ENCODE measurements at places on chromosomes 5 and 9.

DNA sequence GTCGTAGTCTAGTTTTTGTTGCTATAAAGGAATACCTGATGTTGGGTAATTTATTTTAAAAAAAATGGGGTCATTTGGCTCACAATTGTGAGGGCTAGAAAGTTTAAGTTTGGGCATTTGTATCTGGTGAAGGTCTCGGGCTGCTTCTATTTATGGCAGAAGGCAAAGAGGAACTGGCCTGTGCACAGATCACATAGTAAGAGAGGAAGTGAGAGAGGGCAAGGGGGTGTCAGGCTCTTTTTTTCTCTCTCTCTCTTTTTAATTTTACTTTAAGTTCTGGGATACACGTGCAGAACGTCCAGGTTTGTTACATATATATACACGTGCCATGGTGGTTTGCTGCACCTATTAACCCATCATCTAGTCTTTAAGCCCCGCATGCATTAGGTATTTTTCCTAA, 453.3 kb downstream of the DIRAS2 start:
- peak; percentile 76 for DNase-seq

DNA sequence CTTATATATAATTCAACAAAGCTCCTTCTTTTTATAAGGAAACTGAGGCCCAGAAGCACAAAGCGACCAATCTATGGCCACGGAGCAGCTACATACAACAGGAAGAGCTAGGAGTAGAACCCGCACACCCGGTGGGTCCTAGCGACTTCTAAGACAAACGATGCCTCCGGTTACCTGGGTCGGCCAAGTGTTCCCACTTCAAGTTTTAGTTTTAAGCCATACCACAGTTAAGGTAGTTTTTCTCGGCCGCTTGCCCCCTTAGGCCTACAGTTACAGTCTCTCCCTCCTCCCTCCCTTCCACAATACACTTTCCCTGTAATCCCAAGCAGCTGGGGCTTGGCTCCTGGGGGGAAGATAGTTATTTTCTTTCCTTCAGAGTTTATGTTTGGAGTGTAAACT, 533 bp downstream of the SREK1IP1 start:
- DNase-seq = no peak

DNA sequence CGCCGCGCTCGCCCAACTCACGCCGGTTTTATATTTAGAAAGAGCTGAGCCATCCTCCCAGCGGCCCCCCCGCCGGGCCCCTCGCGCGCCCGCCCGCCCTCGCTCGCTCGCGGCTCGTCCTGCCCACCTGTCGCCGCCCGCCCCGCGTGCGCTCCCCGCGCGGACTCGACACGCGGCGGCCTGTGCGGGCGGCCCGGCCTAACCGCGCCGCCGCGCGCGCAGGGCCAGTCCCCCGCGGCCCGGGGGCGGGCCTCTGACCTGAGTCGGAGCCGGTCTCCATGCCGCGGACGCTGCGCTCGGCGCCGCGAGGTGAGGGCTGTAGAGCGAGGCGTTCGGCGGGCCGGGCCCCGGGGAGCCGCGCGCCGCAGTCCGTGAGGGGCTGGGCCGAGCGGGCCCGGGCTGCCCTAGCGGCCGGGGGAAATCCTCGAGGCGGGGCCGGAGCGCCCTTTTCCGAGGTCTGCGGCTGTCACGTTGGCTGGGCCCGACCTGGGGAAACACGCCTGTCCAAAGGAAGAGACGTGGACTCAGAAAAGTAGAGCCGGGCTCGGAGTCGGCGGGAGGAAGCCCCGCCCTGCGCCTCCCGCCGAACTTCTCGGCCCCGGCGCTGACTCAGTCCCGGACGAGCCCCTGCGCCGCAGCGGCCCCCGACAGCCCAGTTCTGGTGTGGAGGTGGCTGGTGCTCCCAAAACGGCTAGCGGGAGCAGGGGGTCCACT, at the start of gene ECPAS:
TSS of gene ECPAS (minus strand) at position 526 of the 714 bp plus-strand sequence. CDS start 11,465 bp downstream, outside the sequence.
- DNase-seq = peak; percentile 82

DNA sequence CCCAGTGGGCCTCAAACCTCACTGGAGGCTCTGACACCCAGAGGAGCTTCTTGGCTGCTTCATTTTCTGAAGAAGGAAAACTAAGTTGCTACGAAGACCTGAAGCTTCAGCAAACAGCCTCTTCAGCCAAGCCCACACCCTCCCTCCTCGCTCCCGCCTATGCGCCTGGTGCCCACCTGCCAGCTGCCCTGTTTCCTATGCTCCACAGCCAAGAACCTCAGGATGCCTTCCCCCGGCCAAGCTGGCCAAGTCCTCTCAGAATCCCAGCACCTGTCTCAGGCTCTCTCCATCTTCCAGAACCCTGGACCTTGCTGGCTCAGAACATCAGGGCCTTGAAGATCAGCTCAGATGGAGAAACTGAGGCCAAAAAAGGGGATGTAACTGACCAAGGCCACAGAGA, 60.4 kb downstream of the STK10 start:
- no peak for DNase-seq

GRCh38 chr5:129356846-129357245, 103.3 kb upstream of the ADAMTS19 start:
- DNase-seq = no peak

- no peak for DNase-seq
Observed at GRCh38 chr5:69138766-69139165, 28.2 kb upstream of the CCNB1 start.

- DNase-seq = no peak
Observed at GRCh38 chr5:138841531-138841930, 33.6 kb downstream of the LRRTM2 start.

DNA sequence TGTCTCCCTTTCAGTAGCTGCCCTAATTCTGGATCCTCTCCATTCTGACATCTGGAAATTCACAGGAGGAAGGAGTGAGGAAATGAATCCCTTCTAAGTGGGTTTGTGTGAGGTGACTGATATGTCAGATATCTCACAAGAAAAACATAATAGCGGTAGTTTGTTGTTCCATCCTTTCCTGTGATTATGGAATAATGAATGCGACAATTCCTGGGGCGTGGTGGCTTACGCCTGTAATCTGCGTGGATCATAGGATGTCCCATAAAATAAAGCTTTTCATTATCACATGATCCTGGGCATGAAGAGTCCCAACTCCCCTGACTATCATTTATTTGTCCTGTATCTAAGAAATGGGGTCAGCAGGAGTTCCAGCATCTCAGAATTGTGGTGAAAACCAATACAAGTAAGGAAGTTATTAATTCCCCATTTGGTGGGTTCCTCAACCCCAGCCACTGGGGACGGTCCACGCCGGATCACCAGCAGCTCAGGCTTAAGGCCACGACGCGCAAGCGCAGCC, 375 bp upstream of the C5orf24 start:
- DNase-seq = no peak

DNA sequence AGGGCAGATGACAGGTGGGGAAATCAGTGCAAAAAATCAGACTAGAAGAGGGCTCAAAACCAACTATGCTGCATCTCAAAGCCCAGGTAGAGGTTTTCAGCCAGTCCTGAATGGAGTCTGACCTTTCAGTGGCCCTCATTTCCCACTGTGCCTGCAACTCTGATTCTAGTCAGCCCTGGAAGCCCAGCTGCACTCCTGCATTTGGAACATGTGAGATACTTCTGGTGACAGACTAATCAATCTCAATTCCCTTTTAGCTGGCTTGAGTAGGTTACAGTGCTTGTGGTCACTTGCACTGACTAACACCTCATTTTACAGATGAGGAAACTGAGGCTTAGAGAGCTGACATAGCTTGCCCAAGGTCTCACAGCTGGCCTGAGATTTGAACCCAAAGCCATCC, 7.9 kb upstream of the ACSL6 start:
- no peak for DNase-seq
